Esophagus squamous epithelium (tissue), 5 donors: ENCODE measurements at places on chromosomes 6 and 20.

DNA sequence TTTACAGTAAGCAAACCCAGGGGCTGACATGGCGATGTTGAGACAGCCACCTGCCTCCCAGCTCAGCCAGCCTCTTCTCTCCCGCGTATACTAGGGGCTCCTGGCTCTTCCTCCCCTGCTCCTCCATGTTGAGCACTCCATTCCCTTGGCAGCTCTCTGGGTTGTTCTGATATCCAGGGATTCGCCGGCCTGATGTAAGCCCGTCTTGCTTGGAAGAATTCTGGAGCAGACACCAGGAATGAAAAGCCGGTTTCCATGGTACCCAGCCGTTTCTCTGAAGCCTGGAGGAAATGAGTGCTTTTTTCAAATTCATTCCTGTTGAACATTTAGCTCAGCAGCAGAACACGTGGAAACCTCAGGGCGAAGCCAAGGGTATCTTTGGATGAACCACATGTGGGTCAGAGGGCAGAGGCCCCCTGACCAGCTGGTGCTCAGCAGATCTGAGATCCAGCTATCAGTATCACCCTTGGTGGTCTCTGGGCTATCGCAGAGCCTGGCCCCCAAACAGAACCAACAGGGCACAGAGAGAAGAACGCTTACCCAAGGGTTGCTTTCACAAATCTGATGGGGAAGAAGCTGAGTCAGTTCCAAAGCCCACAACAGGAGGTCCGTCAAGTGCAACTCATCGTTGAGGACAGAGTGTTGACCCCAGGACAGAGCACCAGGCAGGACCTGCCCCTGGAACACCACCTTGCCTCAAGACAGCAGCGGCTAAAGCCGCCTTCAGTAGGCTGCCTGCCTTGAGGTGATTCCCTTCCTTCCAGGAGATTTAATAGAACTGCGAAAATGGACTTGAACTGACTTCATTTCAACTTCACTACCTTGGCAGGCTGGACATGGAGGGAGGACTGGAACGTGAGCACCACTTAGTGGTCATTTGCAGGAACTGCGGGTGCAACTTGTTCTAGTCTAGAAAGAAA, 96.1 kb upstream of the RIN2 start:
- no peak for DNase-seq

GRCh38 chr6:119314885-119315272, 34.7 kb downstream of the MAN1A1 start:
- no peak for DNase-seq

GRCh38 chr6:37239526-37239925, 18.0 kb upstream of the TBC1D22B start:
- DNase-seq: no peak

GRCh38 chr20:33516882-33517281, 27.0 kb downstream of the CBFA2T2 start:
- DNase-seq: no peak

DNA sequence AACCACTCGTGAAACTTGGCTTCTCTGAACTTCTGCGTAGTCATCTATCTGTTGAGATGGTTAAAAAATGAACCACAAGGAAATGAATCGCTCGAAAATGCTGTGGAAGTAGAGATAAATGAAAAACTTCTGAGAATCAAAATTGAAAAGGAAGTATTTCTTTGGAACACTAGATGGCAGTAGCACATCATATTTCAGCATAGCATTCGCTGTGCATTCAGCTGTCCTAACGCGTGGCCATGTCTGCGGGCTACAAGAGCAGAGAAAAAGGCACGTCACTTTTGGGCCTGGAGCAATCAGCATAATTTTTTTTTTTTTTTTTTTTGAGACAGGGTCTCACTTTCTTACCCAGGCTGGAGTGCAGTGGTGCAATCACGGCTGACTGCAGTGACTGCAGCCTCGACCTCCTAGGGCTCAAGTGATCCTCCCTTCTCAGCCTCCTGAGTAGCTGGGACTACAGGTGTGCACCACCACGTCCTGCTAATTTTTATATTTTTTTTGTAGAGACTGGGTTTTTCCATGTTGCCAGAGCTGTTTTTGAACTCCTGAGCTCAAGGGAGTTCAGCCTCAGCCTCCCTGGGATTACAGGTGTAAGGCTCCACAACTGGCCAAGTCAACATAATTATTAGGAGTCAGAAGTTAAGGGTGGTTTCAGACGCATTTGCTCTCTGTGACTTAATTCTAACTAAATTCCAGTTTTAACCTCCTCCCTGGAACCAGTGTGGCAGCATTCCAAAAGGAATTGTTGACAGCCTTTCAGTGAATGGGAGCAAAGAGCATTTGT, 8.8 kb upstream of the PERP start:
- no peak for DNase-seq

GRCh38 chr6:34512738-34513115, 43.4 kb downstream of the SPDEF start:
- no peak for DNase-seq

DNA sequence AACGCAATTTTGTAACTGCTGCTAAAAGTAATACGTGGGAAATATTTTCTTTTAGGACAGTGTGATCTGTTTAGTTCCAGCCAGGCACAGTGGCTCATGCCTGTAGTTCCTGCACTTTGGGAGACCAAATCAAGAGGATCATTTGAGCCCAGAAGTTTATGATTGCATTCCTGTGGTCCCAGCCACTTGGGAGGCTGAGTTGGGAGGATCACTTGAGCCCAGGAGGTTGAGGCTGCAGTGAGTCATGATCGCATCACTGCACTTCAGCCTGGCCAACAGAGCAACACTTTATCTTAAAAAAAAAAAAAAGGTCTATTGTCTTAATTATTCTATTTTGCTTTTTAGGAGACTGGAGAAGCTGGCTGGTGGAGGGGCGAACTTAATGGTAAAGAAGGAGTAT, 101.5 kb downstream of the CD2AP start:
- no peak for DNase-seq

DNA sequence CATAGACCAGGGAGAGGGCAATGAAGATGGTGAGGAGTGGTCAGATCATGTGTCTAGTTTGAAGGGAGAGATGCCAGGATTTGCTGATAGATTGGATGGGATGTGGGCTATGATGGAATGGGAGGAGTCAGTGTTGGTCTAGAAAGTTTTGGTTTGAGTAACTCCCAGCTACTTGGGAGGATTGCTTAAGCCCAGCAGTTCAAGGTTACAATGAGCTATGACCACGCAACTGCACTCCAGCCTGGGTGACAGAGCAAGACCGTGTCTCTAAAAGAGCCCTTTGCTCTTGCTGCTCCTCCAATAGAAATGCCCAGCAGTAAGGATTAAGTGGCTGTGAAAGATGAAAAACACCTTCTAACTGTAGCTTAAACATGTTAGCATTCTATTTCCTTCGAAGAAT, 18.2 kb upstream of the LAMP5 start:
- no peak for DNase-seq

- DNase-seq: no peak
Measured at GRCh38 chr6:157291356-157291755, 32.0 kb downstream of the TMEM242 start.

GRCh38 chr6:121302882-121303281, 31.4 kb downstream of the TBC1D32 start:
- DNase-seq: no peak

- DNase-seq: no peak
Measured at GRCh38 chr6:72950114-72950860, 275.0 kb downstream of the KHDC1L start.

GRCh38 chr20:59825944-59826759, 107.3 kb downstream of the SYCP2 start:
- DNase-seq: no peak

DNA sequence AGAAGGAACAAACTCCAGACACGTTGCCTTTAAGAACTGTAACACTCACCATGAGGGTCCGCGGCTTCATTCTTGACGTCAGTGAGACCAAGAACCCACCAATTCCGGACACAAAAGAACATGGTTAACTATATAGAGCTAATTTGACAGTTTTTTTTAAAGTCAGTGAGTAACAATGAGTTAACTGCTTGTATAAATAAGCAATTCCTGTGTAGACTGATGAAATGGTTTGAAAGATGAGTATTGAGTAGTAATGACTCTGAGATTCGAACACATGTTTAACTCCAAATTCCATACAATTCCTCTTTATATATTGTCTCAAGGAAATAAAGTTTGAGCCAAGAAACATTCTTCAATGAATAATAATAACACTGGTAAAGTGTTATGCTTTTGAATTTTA, 478.0 kb downstream of the MMUT start:
- DNase-seq: no peak

GRCh38 chr6:16199804-16200203, 38.6 kb upstream of the GMPR start:
- DNase-seq: no peak

DNA sequence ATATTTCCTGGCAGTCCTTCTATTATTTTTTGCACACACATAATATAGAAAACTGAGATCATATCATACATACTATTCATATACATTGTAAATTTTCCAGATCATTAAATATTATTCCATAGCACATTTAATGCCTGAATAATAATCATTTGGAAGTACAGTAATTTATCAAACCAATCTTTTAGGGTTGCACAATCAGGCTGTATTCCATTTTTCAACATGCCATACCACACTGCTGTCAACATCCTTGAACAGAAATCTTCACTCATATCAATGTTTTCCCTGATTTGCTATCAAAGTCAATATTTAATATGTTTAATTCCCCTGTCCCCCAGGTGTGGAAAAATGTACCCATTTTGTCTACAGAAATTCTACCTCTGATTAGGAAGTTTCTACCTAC, 122.7 kb upstream of the ADGRF1 start:
- no peak for DNase-seq

GRCh38 chr20:36177716-36178115, 23.2 kb downstream of the EPB41L1 start:
- DNase-seq: no peak

- no peak for DNase-seq
Measured at GRCh38 chr6:34566830-34567546, 10.9 kb upstream of the SPDEF start.

- DNase-seq: no peak
Measured at GRCh38 chr6:125795301-125795700, 4.5 kb downstream of the NCOA7 start.

- no peak for DNase-seq
Measured at GRCh38 chr6:11179088-11179418, 53.4 kb downstream of the NEDD9 start.

GRCh38 chr6:163780994-163781393, 366.5 kb downstream of the QKI start:
- DNase-seq: no peak

- no peak for DNase-seq
Measured at GRCh38 chr6:145904391-145904790, 59.8 kb downstream of the SHPRH start.

- DNase-seq: no peak
Measured at GRCh38 chr6:54621285-54621684, 225.3 kb upstream of the FAM83B start.

GRCh38 chr6:98839781-98840361, 5.5 kb downstream of the POU3F2 start:
- no peak for DNase-seq

DNA sequence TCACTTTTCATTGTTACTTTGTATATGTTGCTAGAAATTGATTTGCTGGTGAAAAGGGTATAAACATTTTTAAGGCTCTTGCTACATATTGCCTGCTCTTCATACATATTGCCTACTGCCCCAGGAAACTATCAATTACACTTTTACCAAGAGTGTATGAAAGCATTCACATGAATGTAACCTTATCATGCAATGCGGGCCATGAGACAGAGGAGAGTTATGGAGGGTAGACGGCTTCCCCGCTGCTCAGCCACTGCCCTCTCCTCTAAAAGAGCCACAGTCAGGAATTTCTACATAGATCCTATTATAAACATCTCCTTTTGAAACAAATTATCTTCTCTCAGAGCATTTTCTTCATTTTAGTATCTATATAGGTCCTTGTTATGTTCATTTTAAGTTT, 264.4 kb downstream of the ESR1 start:
- no peak for DNase-seq

GRCh38 chr20:13344671-13345070, 123.6 kb downstream of the ISM1 start:
- no peak for DNase-seq

DNA sequence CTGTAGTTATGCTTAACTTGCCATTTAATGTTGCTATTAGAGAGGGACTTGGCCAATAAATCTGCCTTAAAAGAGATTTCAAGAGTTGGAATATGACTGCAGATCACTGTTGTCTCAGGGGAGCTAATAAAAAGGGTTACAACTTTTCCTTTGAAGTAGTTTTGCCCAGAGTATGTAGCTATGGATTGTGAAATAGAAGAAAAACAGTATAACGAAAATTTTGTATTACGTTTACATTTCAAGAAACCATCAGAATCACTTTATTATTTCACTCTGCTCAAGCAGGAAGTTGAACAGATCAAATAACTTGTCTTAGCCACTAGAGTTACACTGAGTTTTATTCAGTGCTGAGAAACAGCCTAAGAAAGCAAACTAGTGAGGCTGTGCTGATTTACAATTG, 3.0 kb upstream of the ZSCAN26 start:
- DNase-seq: no peak

DNA sequence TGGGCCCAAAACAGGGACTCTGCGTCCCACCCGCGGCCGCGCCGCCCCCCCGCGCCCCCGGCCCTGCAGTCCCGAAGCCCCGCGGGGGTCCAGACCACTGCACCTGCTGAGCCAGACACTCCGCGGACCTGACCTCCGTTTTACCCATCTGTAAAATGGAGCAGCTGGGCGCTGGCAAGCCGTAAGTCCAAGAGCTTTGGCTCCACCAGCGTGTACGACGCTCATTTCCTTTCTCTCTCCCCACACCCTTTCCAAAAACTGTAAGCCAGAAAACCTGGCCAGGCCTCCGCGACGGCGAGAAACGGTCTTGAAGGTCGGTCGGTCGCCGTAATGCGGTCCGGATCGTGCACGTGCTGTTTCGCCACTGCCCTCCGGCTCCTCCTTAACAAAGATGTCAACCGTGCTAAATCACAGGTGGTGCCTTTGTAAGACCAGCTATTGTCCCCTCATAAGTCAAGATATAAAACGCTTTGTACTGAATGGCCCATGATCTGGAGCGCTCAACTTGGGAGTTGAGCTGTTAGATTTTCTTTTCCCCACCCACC, 7.8 kb upstream of the NR2E1 start:
- DNase-seq: no peak

DNA sequence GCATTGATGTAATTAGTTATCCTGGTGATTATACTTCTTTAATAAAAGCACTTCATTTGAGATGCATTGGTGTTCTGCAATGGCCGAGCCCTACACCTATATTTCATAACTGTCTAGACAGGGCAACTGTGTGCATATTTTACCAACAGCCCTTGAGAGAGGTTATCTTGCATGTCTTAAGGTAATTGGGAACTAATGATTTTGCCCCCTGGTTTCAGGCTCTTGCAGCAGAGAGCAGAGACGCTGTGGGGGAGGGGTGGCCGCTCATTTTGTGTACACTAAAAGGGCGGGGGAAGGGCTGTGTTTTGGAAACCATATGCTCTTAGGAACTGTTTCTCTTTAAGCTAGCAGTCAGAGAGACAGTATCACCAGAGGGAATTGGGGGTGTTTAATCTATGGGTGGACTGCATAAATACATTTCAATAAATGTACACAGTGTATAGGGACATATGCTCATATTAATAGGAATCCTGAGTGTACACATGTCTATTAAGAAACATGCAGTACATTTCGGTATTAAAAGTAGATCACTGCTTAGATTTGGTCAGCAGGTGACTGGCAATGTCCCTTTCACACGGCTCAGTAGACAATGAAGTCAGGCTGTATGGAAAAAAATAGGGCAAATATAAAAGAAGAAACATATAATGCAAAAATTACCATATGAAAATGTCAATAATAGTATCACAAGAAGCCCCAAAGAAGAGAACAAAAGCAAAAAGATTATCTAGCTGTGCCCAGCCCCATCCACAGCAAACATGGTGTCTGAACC, 402.9 kb upstream of the CITED2 start:
- no peak for DNase-seq
